ENCODE measurements at places on chromosomes 4 and X.

GRCh38 chrX:72330131-72330530 is 24.4 kb upstream of the CITED1 start:
- DNase-seq = no peak

DNA sequence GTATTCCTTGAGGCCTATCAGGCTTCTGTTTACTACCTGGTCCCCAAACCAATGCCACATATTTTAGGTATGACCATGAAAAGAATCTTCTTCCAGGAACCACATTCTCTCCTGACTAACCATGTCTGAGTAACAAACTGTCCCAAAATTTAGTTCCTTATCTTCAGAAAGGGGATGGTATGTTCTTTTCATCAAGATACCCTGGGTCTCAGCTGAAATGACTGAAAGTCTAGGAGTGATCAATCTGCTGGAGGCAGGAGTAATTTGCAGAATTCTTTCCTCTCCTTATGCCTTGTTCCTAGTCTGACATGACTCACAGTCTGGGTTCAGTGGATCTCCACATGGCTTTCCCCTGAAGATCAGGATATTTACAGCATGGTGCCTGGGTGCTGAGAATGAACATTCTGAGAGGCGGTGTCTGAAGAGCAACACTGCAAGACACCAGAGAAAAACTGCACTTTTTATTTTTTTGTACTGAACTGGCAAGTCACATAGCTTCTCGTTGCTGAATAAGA is 665.5 kb downstream of the TLL1 start:
- no peak for DNase-seq

DNA sequence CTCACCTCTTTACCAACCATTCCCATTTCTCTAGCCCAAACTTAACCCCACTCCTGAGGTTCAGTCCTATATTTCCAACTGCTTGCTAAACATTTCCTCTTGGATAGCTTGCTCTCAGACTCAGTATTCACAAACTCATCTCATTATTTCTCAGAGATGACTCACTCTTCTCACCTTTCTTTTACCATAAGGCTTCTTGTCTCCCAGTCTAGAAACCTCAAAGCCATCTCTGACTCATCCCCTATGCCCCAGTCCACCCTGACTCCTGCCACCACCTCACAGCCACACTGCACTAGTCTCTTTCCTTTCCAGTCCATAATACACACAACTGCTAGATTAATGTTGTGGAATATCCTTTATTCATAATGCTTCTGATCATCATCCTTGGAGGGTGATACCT is 4.8 kb downstream of the FRMPD3 start:
- DNase-seq = no peak

DNA sequence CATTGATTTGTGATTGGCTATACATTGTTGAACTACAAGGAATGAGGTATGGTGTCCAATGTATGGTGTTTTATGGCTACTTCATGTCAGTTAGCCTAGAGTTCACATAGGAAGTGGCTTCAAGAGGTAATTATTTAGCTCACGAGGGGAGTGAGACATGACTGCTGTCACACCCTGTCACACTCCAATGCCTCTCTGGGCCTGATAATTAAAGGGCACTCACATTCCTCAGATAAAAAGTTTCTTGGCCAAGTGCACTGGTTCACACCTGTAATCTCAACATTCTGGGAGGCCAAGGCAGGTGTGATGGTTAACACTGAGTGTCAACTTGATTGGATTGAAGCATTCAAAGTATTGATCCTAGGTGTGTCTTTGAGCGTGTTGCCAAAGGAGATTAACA is 65.0 kb upstream of the DDX60 start:
- no peak for DNase-seq

GRCh38 chr4:108078024-108078733 is 88.5 kb downstream of the HADH start:
- DNase-seq = no peak

GRCh38 chr4:126827669-126828068 is 805.1 kb upstream of the INTU start:
- no peak for DNase-seq

DNA sequence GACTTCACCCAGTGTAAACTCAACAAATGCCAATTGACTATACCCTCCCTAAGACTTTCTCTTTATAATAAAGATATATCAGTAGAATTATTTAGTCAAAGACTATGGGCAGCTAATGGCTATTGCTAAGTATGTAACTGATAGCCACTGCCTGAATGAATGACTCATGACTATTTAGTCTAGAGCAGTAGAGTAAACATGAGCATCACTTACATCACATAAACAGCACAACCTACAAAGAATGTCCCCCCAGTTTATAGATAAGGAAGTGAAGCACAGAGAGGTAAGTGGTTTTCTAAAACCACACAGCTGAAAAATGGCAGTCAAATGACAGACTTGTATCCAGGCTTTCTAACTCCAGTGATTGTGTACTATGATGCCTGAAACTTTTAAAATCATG is 507.0 kb downstream of the PPARGC1A start:
- no peak for DNase-seq

DNA sequence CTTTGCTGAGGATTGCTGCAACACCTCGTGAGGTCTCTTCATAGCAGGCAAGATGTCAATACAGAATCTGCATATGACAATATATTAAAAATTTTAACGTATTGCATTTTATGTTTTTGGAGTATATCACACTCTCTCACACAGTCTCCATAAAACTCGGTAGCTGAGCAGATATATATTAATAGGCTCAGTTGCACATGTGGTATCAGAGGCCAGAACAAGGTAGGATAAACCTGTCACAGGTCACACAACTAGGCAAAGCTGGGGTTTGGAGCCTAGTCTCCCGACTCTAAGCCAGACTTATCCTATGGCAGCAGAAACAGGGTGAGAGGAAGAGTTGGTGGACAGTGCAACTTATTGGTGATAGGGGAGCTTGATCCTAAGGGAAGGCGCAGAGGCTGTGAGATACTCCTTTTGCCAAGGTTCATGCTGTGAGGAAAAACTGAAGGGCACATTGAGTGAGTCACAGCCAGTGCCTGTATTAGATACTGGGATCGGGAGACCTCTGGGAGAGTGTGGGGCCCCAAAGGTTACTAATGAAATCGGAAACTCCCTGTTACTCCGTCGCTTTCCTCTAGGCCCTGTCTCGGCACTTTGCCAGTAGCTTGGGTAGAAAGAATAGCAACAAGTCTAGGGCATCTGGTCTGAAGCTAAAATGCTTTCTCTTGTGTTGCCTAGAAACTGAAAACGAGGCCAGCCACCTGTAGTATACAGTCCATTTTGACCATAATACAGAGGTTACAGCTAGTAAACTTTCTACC is 195.7 kb downstream of the ARHGAP10 start:
- no peak for DNase-seq

DNA sequence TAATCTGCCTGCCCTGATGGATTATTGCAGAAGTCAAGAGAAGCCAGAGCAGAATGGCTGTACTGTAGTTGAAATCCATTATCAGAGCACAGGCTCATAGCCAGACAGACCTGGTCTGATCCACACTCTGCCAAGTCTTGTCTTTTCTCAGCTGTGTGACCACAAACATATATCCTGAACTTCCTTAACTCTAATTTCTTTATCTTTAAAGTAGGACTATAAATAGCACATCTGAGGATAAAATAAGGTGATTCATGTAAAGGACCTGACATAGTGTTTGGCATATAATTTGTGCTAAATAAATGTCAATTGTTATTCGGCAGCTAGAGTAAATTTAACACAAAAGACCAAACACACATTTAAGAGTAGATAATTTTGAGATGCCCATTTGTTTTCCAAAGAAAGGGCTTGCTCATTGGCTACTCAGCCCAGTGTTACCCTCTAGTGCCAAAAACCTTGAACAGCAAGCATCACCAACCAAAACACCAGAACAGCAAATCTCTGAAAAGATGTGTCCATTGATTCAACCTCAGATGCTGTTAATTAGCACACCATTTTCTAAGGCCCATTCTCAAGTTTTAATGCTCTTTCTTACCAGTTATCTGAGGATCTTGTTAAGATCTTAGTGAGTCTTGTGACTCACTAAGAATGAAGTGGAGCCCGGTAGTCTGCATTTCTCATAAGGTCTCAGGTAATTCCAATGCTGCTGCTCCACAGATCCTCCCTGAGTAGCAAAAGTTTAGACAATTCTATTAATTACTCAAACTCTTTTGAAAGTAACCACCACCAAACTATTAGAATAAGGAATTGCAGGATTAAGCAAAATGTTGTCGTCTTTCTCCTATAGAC is 108.8 kb downstream of the HHIP start:
- DNase-seq = peak; percentile 34

DNA sequence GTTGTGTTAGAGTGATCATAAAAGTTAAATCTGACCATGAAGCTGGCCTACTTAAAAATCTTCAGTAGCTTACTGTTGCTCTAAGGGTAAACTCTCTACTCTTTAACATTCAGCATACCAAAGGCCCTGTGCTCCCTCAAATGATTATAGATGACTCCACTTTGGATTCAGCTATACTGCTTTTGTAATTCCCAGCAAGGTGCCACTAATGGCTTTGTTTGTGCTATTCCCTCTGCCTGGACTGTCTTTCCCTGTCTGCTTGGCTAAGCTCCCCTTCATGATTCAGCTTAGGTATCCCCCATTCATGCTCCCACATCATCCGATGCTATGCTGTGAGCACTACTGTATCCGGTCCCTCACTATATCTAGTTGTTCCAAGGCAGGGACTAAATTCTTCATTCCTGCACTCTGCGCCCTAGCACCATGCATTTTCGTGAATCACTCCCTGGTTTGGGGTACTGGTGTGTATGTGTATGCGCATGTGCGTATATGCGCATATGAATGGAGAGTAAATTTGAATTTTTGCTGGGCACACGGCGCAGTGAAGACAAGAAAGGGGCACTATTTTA is 453 bp upstream of the PBDC1 start:
- DNase-seq = no peak

- DNase-seq = peak; percentile 89
These were observed 99.2 kb downstream of the PSAPL1 start for GRCh38 chr4:7335344-7336066.

DNA sequence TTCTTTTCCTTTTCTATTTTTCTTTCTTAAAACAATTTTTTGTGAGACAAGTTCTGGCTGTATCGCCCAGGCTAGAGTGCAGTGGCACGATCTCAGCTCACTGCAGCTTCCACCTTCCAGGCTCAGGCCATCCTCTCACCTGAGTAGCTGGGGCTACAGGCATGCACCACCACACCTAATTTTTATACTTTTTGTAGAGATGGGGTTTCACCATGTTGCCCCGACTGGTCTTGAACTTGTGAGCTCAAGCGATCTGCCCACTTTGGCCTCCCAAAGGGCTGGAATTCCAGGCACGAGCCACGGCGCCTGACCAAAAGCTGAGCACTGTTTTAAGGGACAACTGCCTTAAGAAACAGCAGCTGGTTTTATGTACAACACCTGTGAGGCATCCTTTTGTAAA is 9.3 kb upstream of the NAT8L start:
- DNase-seq = no peak

DNA sequence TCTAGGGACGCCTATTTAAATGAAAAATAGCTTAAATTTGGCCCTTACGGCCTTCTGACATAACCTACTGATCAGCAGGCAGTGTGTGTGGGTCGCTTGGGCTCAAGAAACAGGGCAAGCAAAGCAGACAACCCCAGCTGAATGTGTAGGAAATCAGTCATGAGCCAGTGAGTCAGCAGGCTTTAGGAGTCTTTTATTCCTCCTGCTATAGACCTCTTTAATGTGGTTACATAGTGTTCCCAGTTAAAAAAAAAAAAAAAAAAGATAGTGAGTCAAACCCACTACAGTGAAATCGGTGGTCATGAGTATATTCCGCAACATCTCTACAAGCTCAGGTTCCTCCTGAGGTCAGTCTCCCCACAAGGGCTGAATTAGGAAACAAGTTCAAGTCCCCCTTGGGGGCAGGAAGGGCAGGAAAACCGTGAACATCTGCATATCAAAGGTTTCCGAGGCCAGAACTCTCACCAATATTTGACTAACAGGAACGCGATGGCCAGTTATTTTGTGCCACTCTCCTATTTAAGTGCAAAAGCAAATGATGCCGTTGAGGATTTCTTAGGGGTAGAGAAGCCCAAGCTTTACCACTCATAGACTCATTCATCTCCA is 32.7 kb downstream of the ACSL1 start:
- no peak for DNase-seq

GRCh38 chrX:7409866-7410265 is 261.9 kb upstream of the PUDP start:
- no peak for DNase-seq

GRCh38 chr4:158722291-158722916 is 792 bp downstream of the PPID start:
- peak; percentile 26 for DNase-seq

GRCh38 chr4:13706120-13706519 is 78.6 kb upstream of the BOD1L1 start:
- DNase-seq = no peak

- no peak for DNase-seq
These were observed 515.5 kb upstream of the AGA start for GRCh38 chr4:177957596-177958360.

DNA sequence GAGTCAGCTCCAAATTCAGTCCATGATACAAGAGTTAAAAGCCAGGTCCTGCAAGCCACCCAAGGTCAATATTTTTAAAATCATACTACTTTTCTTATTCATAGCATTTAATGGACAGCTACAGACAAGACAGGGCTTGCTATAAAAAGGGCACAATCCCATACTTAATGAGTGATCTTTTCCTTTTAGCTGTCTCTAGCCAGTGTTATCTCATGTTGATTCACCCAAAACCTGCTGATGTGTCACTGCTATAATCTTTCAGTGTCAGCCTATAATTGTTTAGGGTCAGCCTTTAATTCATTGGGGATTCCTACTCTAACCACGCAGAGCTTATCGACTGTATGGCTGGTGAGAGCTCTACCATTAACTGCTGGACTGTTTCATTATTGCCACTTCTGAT is 51.2 kb upstream of the HCCS start:
- DNase-seq = no peak

GRCh38 chr4:77437079-77437478 is 168.5 kb upstream of the CXCL13 start:
- DNase-seq = no peak

- DNase-seq = no peak
These were observed 59.7 kb upstream of the IL15 start for GRCh38 chr4:141576585-141577110.

DNA sequence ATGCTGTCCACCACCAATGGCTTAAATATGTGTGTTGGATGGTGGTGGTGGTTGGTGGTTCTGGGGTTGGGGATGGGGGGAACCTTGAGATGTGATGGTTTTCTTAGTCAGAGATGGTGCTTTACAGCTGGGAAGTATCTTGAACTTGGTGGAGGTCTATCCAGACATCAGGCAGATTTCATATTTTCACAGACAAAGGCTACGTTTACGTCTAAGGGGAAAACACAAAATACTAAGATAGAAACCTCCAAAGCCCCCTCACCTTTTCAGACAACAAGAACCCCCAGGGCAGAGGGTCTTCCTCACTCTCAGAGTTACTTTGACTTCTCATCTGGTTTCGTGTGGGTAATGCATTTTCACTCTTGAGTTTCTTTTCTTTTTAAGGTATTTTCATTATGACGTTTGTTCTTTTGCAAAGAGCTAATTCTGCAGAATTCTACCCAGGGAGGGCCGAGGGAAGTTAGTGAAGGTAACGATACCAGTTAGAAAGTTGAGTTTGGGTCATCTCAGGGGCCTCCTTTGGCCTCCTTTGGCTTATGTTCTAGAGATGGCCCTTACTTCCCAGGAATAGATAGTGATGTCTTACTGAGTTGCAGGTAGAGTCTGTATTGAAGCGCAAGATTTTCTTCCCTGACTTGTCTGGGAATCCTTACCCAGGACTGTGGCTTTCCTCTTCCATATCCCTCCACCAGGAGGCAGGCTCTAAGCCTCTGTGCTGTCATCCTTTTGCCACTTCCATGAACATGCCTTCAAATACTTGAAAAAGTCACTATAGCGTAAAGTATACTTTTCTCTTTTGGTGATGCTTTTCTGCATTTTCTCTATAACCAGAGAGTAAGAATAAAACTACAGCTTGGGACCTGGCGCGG is 31.9 kb downstream of the RHOH start:
- peak; percentile 49 for DNase-seq

GRCh38 chr4:148514581-148514980 is 72.4 kb upstream of the NR3C2 start:
- no peak for DNase-seq

Data from H9 (cell line).